ENCODE measurements at places on chromosomes 5 and 9. TPM values are rescaled to one million over a fixed set of nuclear protein-coding genes. Genes with fewer than 3 reads are reported as not detected.

DNA sequence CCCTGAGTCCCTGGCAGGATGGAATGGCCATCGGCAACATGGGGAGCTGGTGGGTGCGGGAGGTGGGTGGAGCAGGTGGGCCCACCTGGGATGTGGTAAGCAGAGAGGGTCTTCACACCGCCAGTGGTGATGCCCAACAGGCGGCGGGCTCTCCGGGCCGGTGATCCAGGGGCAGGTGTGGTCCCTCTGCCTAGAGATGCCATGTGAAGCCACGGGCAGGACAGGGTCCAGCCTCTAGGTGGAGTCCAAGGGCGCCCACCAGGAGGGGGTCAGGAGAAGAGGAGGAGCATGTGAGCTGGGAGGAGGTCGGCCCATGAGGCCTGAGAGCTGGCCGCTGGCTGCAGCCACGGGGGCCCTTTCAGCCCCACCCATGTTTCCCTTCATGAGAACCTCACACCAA is 221.1 kb downstream of the FANCC start:
- no peak for DNase-seq

DNA sequence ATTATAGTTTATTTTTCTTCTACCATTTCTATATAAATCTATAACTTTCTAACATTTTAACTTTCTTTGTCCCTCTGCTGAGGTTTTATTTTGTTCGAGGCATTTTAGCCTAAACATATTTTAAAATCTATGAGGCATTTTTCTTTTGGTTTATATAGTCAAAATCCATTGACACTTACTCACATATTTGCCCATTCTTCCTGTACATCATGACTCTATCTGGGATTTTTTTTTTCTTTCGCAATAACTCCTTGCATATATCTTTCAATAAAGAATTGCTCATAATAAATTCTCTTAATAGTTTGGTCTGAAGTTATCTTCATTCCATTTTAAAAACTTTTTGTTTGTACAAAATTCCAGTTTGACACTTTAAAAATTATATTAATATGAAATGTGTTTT is 632.3 kb downstream of the TLE4 start:
- no peak for DNase-seq

- peak; percentile 35 for DNase-seq
Measured at GRCh38 chr5:172438319-172438668, 16.0 kb downstream of the SH3PXD2B start.

GRCh38 chr9:88605512-88606362 is 70.8 kb downstream of the NXNL2 start:
- no peak for DNase-seq

DNA sequence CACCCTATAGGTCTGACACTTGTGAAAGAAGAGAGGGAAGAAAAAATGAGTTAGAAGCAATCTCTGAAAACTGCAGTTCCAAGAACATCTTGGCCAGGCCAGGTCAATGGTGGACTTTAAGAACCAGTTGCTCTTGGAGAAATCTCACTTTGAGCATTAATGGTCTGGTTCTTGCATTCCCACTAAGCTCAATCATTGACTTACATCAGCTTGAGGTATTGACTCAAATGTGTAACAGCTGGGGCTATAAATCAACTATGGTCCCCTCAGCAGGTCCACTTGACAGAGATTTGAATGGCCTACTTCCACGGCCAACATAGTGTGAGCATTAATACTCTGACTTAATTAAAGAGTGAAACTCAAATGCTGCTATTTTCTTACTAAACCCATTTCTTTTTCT is 357.8 kb upstream of the RGMB start:
- no peak for DNase-seq

GRCh38 chr5:135582099-135582781 is 3.4 kb upstream of the CXCL14 start:
- no peak for DNase-seq

GRCh38 chr9:119559056-119559455 is 189.8 kb upstream of the BRINP1 start:
- DNase-seq, result no peak

GRCh38 chr9:18396102-18396728 is 77.7 kb upstream of the ADAMTSL1 start:
- DNase-seq, result no peak

DNA sequence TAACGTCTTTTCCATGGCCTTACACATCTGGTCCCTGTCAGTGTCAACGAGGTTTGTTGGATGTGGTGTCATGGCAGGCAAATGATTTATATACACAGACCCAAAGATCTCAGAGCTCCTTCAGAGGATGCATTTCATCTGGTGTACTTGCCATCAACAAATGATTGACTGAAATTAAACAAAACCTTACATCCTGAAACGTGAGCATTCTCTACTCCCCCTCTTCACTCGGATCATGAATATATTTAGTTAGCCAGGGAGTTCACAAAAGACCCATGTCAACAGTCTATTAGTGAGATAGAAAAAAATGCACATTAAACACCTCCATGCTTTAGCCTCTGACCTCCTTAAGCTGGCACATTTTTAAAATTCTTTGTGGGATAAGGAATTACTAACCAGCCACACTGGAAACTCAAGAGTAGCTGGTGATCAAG is 215.6 kb downstream of the EFNA5 start:
- no peak for DNase-seq

DNA sequence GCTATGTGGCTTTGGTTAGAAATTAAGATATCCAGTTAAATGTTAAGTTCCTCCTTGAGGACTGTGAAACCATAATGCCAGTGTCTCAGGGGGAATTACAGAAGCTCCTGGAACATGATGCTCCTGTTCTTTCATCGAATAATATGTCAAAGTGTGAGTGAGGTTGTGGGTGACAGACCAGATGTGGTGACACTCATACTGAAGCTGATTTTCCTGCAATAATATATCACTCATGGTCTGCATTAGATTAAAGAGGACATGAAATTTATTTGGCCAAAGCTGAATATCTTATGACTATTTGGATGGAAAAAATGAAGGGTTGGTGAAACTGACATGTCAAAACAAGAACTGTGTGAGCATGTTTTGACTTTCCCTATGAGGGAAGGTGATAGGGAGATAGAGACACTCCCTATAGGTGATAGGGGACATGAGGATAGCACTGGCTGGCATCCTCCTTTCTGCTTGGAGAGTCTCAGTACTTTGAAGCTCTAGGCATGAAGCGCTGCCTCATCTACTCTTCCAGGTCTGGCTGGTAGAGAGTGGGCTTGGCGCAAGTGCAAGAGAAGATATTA is 173.5 kb downstream of the ARHGEF28 start:
- no peak for DNase-seq

DNA sequence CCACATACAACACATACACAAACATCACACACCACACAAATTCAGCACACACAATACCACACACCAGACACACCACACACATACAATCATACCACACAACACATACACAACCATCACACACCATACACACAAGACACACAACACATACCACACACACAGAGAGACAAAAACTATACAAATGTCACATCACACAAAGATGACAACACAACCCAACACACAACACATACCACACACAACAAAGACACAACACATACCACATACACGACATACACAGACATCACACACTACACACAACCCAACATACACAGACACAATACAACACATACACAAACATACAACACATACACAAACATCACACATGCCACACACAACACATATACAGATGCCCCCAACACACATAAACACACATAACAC is 44.8 kb downstream of the ROR2 start:
- DNase-seq, result no peak

Gene LECT2
- not detected for polyA plus RNA-seq

Gene CTXN3
- not detected for polyA plus RNA-seq

Gene TMED9
- polyA plus RNA-seq, result 80.3 TPM

Gene PCDHGA9
- 5.2 TPM for polyA plus RNA-seq

Gene GMCL2
- polyA plus RNA-seq, result not detected

Gene FOXD4
- 0.12 TPM for polyA plus RNA-seq

Gene SLC6A18
- polyA plus RNA-seq, result not detected

Gene ARAP3
- 6.1 TPM for polyA plus RNA-seq

Data from ovary (tissue), 10 donors.